Stimulated activated CD4-positive, alpha-beta T cell treated with anti-CD3 and anti-CD28 coated beads, Interleukin-4, amount 100 ng/mL, for 1 hour (primary cell): ENCODE measurements at places on chromosomes 5 and 9.

- DNase-seq: no peak
These were observed 59.9 kb downstream of the PFDN1 start for GRCh38 chr5:140242890-140243585.

GRCh38 chr5:170597109-170597751, 93.4 kb downstream of the KCNIP1 start:
- no peak for DNase-seq

DNA sequence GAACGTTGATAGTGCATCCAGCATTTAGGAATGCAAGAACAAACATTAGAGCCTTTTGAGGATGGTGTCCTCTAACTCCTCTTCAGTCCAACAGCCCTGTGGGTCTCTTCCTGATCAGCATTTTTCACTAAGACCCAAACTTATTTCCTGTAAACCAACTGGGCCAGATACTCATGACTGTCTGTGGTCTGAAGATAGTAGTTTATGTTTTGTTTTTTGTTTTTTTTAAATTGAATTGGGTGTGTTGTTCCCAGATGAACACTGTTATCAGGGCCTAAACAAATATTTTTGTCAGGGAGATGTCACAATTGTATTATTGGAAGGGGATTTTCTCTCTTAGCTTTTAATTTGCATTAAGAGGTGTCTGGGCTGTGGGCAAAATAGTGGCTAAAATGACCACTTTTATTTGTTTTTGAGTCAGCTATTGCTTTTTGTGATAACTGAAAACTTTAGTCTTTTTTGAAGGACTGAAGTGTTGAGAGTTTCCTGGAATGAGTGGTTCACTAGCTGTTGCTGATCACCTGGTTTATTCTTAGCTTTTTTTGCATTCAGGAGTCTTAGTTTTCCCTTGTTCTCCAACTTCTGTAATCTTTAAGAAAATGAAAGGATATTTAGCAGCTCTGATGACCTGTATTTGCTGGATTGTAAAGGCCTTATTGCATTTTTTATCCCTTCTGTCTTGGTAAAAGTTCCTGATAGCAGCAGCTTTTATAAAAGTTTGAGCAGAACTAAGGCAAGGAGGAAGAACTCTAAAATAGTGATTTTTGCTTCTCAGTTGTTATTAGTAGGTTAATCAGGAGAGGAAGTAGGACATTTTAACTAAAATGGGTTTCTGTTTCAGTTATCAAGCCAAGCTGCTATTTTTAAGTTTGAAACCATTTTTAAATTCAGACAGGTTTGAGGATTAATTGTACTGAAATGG, 5.5 kb downstream of the MAN2A1 start:
- no peak for DNase-seq

GRCh38 chr9:116945817-116946216, 258.7 kb downstream of the TRIM32 start:
- no peak for DNase-seq

DNA sequence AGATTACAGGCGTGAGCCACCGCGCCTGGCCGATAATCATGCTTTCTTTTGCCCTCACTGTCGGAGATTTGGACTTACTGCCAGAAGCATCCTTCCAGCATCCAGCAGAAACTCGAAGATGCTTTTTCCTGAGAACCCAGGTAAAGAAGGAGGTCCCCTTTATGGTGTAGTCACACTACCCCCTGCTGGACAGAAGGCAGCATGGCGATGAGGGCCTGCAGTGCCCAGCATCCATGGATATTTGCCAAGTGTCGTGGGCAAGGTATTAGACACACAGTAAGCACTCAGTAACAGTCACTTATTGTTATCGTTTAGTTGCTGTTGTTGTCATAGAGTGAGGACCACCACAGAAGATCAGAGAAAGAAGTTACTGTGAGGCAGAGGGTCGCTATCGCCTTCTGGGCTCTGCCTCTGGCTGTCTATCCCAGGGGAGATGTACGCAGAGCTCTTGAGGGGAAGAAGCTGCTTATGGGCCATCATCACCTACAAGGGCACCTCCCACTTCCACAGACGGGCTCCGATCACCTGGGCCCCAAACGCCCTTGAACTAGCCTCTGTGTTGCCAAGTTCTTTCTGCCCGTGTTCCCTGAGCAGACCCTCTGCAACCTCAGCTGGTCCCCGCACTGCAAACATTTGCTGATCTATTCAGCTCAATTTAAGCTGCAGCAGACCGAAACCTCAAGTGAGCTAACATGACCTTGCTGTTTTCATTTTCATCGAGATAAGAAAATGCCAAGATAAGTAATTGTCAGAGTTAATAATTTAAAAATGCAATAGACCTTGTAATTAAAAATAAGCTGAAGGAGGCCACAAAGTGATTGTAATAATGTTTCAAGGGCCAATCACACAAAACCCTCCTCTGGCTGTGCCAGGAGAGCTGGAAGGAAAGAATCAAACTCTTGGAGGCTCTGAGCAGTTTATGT, 23.9 kb downstream of the C5orf15 start:
- DNase-seq: peak; percentile 46
